ENCODE measurements at places on chromosomes 2 and 18.

- peak; percentile 7 for DNase-seq
These were observed 12.6 kb downstream of the NR4A2 start for GRCh38 chr2:156319811-156320485.

DNA sequence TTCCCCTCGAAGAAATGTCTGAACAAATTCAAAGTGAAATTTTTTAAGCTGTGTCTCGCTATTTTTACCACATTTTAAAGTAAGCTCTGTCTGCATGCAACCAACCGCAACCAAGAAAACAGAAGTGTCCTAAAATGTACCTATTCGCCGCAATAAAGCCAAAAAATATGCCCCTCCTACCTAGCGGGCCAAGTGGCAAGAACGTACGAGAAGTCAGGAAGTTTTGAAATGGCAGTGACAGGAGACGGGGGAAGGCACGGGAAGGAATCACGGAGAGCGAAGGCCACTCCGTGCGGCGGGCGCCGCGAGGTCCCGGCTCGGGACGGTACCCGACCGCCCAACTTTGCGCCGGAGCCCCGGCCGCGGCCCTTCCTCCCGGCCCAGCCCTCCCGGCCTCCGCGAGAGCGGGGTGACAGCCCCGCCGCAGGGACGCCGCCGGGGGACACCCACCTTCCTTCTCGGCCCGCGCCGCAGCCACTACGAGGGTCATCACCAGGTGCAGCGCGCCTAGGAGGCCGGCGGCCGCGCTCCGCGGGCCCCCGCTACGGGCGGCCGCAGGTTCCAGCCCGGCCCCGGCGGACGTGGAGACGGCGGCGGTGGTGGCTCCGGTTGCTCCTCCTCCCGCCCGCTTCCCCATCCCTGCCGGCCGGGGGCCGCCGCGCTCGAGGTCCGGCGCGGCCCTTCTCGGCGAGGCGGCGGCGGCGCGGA is 568 bp downstream of the TMEM131 start:
- DNase-seq = peak; percentile 49

- DNase-seq = no peak
These were observed 67.9 kb downstream of the C2orf74 start for GRCh38 chr2:61229936-61230335.

GRCh38 chr2:210157526-210157925 is 13.7 kb downstream of the KANSL1L start:
- no peak for DNase-seq

DNA sequence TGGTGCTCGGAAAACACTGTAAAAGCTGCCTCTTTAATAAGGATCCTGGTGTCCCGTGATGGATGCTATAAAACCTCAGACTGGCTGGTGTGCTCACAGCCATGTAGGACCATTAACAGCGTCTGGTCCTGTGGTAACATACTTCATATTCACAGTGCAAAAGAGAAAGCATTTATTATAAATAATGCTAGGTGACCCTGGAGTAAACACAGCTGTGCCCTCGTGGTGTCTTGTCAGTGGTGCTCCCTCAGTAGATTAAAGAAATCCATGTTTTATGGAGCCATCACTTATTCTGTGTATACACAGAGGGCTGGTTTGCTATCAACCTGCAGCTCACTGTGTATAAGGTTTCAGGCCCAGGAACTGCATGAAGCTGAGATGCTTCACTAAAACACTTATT is 106.9 kb downstream of the CDK15 start:
- no peak for DNase-seq

DNA sequence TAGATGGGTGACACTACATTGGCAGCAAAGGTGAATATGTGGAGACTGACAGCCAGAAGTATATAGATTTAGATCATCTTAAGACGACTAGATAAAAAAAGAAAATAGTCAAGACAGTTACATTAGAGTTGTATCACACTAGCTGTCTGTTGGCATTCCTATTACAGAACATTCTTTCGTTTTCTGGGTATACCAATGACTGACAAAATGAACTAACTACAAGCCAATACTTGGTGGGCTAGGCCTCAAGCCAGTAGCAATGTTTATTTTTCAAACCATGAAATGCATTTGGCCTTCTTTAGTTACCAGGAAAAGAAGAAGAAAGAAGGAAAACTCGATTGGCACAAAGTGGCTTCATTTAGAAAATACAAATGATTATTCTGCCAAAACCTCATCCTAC is 944.9 kb upstream of the ZEB2 start:
- DNase-seq = no peak

DNA sequence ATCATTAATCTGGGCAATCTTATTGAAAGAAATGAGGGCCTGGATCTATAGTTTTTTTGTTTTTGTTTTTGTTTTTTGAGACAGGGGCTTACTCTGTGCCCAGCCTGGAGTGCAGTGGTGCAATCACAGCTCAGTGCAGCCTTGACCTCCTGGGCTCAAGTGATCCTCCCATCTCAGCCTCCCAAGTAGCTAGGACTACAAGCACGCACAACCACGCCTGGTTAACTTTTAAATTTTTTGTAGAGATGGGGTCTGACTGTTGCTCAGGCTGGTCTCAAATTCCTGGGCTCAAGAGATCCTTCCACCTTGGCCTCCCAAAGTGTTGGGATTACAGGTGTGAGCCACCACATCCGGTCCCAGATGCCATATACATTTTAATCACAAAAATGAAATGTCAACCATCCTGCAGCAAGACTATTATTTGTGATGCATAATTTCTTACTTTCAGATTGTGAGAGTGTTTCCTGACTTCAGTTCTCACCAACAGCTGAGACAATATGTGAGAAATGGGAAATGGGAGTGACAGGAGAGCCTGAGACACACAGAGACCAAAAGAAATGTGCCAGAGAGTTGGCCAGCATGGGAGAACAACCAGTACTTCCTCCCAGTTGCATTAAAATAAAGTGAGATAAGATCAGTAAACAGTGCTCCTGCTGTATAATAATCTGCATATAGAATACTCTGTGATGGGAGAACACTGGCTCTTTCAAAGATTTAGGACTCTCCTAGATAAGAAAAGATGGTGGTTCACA is 87.6 kb downstream of the METTL8 start:
- DNase-seq = no peak

GRCh38 chr2:149415086-149415485 is 84.7 kb downstream of the LYPD6 start:
- DNase-seq = no peak

DNA sequence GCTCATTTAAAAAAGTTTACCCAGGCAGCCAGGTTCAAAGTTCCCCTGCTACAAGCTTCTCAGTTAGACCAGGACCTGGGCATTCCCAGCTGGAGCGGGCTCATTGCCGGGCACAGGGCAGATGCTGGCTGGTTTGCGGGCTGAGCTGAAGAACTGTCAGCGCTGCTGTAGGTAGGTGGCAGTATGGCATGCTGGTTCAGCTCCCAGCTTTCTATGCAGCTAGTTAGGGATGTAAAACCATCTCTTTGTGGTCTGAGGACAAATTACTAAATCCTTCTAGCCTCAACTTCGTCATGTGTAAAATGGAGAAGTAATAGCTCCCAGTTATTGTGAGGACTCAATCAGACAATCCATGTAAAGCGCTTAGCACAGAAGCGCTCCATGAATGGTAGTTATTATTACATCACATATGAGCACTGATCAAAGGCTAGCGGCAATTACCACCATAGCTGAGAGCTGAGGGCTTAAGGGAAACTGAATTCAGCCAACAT is 2.4 kb upstream of the LDLRAD4 start:
- no peak for DNase-seq

GRCh38 chr2:181904022-181904632 is 12.6 kb downstream of the ITPRID2 start:
- DNase-seq = no peak

Data from effector memory CD8-positive, alpha-beta T cell (primary cell).